ENCODE measurements at places on chromosomes 5 and 9.

- DNase-seq, result no peak
Measured at GRCh38 chr5:139374909-139375308, 8.2 kb downstream of the SLC23A1 start.

DNA sequence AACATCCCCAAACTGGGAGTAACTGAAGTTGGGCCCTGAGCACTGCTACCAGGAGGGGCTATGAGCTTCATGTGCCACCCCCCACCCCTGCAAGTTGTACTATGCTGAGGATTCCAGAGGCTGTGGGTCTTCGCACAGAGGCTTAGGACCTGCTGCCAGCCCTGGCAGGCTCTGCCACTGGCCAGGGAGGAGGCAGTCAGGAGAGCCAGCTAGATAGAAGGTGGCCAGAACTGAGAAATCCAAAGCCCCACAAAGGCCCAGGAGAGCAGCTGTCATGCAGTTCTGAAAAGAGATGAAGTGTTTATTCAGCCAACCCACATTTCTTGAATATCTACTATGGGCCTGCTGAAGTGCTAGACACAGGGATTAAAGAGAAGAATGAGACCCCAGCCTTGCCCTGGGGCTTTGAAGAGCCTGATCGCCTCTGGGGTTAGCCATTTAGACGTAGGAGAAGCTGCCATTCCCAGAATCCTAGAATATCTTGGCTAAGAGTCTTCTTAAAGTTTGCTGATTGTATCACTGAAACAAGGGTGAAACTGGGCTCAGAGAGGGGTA, 1.4 kb downstream of the ALAD start:
- no peak for DNase-seq

DNA sequence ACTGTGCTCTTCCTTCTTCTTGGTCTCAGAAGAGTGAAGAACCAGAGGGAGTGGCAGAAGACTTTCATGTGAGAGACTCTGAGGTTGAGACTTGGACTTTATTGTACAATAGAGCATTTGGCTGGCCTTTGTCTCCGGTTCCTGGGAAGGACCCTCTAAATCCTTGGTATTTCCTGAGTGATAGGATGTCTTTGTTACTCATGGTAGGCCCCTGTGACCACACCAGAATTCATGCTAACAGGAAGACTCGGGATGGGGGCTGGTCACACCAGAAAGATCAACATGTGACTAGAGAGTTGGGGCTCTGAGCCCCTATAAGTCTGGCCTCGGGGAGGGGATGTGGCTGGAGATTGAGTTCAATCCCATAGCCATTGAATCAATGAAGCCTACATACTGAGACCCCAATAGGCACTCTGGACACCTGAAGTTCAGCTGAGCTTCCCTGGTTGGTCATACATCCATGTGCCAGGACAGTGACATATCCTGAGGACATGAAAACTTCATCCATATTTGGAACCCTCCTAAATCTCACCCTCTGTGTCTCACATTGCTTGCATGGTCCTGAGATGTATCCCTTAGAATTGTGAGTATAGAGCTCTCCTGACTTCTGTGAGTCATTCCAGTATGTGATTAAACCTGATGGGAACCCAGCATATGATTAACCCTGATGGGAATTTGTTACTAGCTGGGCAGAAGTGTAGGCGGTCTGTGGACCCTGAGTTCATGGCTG, 201.7 kb downstream of the GADD45G start:
- DNase-seq, result no peak

DNA sequence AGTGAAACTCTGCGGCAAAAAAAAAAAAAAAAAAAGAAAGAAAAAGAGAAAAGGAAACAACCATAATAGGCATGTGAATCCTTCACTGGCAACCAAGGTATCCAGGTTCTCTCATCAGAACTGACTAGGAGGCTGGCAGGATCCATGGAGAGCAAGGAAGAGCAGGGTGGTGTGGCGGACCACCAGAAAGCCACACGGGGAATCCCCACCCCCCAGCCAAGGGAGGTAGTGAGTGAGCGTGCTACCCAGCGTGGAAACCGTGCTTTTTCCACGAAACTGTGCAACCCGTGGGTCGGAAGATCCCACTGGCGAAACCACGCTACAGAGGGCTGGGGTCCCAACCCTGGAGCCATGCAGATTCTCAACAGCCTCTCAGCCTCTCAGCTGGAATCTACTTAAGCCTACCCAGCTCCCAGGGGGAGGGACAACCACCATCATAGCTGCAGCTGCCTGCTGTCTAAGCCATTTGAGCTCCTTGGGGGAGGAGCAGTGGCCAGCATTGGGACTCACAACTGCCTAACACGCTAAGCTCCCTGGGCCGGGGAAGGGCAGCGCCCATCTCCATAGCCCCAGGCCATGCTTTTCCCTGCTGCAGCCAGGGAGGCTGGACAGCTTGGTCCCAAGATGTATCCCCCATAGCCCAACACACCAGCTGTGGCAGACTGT, 91.6 kb downstream of the PRELID2 start:
- no peak for DNase-seq

GRCh38 chr9:36143245-36143641, 6.7 kb downstream of the GLIPR2 start:
- DNase-seq, result no peak

GRCh38 chr9:137176302-137177182, 4.7 kb upstream of the TMEM210 start:
- no peak for DNase-seq

DNA sequence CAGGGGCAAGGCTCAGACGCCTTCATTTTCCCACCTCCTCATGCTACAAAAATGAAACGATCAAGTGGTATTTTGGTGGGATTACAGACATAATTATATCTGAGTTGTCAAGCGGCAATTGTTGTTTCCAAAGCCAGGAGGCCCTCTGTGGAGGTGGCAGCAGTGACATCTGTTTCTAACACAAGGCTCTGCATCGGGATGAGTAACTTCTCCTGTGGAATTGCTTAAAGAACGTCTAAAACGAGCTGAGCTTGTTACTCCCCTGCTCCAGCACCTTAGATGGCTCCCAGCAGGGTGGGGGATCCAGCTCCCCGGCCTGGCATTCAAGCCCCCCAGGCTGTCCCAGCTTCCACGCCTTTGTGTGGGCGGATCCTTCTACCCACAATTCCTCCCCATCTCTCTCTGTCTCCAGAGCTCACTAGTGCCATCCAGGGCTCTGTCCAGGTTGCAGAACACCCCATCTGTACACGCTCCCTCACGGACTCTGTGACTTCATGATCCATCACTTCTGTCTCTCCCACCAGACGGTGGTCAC, 36.8 kb downstream of the DAB2IP start:
- no peak for DNase-seq

- no peak for DNase-seq
Measured at GRCh38 chr5:106699198-106699597, 971.5 kb downstream of the EFNA5 start.

GRCh38 chr9:84139296-84140070, 158.9 kb downstream of the RMI1 start:
- peak; percentile 71 for DNase-seq

DNA sequence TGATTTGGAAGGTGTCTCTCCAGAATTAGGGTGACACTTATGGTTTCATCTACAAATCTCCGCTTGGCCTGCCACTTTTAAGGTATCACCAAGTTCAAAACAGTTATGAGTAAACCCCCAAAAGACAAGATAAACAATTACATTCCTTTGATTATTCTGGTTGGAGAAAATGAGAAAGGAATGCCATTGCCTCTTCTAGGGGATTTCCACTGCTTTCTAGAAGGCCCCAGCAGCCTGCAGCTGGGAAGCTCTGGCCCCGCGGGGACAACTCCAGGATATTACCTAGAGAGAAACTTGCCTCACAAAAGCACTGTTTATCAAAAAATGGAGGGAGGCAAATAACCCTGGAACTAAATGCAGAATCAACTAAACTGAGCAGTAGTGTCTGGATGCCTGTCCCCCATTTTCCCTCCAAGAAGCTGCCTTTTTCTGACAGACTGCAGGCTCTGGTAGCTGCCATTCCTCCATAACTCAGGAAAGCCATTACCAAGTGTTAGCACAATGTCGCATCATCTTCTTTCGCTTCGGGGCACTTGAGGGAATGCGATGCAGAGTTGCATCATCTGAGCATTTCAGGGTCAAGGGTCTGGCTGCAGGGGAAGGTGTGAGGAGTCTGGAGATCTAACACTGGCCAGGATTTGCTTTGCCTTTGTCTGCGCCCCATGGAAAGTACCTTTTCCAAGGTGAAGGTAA, 71.5 kb upstream of the PLPP6 start:
- DNase-seq, result peak; percentile 31

DNA sequence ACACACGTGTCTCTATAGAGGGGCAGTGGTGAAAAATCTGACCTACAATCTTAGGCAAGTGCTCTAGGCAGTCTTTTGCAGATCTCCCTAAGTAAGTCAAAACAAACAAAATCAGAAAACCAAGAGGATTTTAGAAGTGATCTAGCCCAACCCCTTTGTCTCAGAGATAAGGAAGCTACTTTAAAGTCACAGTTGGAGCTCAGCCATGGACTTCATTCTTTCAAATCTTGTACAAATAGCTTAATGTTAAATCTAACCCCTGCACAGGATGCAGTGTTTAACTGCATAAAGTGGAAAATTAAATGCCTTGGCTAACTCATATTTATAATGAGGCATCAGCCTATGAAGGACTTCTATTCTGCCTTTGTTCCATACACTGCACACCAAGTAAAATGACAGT, 135.1 kb upstream of the RFX3 start:
- no peak for DNase-seq

DNA sequence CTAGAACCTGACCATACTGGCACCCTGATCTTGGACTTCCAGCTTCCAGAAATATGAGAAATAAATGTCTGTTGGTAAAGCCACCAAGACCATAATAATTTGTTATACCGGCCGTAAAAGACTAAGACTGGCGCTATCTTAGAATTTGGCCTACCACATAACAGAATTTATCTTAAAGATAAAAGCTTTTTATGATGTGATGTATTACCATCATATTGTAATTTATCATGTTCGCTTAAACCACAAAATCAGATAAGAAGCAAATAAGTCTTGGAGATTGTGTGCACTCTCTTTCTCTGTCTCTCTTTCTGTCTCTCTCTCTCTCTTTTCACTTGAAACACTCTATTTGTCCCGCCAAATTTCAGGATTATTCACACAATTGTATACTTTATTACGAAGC, 35.6 kb downstream of the FST start:
- DNase-seq, result no peak

- no peak for DNase-seq
Measured at GRCh38 chr9:107178293-107178692, 104.8 kb upstream of the RAD23B start.

DNA sequence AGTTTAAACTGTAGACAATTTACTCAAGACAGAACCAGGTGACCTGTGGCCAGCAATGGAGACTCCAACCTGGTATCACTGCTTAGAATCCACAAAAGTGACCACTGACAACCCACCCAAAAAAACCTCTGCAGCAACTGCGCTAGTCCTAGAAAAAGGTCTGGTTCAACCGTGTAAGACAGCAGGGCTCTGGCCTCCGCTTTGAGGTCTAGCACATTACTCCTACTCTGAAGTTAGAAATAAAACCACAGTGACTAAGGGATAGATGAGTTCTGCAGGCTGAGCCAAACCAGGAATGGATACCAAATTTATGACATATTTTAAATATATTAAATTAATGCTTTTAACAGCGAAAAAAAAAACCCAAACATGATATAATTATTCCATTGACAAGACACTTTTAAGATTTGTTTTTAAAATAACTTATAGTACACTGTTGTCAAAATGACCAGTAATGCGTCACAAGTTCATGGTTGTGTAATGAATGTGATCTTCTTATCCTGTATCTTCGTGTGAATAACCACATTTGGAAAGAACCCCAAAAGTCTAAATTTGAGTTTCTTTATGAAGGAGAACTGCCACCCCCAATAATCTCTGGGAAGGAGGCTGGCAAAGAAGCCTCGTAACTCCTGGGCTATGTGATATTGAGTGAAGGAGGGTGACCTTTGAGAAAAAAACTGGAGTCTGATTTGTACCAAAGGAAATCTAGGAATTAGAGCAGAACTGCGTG, 101.9 kb upstream of the SLC44A1 start:
- DNase-seq, result no peak

- DNase-seq, result no peak
Measured at GRCh38 chr5:80069918-80070318, 34.8 kb downstream of the THBS4 start.

DNA sequence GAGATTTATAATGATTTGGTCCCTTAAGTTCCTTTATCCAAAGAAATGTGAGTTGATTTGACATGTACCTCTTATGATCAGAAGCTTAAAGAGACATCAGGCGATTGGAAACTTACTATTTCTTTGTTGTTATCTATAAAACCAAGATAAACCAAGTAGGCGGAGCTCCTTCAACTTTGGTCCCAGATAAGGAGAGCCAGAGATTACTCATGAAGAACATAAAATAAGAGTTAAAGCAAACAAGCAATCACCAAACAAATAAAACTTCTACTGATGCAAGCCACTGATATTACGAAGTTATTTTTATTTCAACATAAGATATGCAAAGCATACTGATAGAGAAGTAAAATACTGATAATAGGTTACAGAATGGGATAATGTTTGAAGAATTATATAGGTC, 141.5 kb upstream of the CDH18 start:
- DNase-seq, result no peak

- DNase-seq, result no peak
Measured at GRCh38 chr9:7033076-7034045, 275.6 kb downstream of the KDM4C start.

DNA sequence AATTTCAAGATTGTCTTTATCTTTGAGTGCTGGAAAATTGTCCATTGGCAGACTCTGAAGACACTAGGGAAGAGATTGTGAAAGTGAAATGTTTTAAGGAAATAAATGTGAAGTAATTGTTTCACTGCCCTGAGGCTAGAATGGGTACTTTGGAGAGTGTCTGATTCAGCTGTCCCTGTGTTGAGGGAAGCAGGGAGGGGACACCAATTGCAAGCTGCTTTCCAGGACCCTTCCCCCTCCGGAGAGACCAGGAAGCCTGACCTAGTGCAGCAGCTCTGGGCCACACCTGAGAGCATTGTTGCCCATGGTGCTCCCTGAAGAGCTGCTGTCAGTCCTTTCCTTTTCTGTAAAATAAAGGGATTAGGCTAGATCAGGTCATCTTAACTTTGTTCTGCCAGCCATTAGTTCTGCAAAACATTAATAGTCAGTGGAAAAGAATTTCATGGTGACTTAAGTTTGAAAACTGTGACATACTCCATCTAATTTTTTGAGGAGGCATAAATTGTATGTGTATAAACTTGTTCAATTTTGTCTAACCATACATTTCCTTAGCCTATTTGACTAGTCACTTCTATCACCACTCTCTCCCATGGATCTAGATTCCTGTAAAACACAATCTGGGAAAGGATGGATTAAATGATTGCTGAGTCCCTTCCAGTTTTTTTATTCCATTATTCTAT, 18.8 kb downstream of the MAP1B start:
- no peak for DNase-seq

DNA sequence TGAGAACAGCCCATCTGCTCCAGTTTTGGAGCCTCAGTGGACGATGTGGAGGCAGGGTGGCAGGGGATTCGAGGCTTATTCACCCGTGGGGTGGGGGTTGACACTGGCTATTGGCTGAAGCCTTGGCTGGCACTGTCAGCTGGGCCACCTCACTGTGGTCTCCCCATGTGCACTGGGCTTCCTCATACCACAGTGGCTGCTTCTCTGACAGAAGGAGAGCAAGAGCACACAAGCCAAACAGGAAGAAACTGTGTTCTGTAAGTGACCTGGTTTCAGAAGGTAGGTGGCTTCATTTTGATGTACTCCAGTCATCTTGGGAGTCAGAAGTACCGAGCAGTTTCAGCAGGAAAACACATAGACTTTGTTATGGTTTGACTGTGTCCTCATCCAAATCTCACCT, 24.7 kb upstream of the CTNND2 start:
- DNase-seq, result no peak

- no peak for DNase-seq
Measured at GRCh38 chr9:132485393-132485792, 75.4 kb downstream of the CFAP77 start.

Data from eye (tissue), 1 donor.